Stimulated activated CD4-positive, alpha-beta T cell treated with anti-CD3 and anti-CD28 coated beads, Interleukin-12 subunit alpha, Interleukin-12 subunit beta, amount 100 ng/mL, for 24 hours (primary cell): ENCODE measurements at places on chromosomes 11 and 22.

DNA sequence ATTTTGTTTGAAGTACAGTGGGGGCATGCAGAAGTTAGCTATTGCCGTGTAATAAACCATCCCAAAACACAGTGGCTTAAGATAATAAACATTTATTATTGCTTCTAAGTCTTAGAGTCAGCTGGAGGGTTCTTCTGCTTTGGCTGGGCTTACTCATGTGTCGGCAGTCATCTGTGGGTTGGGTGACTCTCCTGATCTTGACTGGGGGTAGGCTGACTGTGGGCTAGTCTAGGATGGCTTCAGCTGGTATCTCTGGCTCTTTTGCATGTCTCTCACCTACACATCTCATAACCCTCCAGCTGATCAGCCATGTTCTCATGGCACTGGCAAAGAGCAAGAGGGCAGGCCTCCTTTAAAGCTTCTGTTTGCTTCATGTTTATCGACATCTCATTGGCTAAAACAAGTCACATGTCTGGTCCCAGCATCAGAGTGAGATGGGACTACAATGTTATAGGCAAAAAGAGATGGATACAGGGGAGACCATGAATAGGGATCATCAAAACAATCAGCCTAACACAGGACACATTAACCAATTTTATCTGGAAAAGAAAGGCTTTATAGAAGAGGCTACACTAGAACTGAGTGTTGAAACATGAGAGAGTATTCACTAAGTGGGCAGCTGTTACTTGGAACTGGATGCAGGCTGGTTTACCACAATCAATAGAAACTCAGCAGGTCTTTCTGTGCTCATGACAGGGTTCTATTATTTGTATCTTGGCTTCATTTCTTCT is 5.1 kb downstream of the LRRC51 start:
- DNase-seq: no peak

DNA sequence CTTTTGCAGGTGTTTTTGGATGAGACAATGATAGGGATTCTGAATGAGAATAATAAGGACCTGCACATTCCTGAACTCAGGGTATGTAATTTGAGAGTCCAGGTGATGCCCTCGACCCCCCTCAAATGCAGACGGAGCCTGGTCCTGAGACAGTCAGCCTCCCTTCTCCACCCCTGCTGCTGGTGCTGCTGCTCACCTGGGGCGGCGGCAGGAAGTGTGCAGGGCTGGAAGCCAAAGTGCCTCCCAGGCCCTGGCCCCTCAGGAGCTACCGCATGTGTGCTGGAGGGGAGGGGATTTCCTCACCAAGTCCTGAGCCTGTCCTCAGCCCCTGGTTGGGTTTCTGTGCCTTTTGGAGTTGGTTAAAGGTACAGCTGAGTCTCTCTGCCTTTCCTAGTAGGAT is 19.0 kb upstream of the GLB1L2 start:
- DNase-seq: no peak

- no peak for DNase-seq
Measured at GRCh38 chr22:42184852-42185251, 54.2 kb upstream of the CYP2D6 start.

- DNase-seq: no peak
Measured at GRCh38 chr11:124817036-124817435, 16.8 kb upstream of the MSANTD2 start.

DNA sequence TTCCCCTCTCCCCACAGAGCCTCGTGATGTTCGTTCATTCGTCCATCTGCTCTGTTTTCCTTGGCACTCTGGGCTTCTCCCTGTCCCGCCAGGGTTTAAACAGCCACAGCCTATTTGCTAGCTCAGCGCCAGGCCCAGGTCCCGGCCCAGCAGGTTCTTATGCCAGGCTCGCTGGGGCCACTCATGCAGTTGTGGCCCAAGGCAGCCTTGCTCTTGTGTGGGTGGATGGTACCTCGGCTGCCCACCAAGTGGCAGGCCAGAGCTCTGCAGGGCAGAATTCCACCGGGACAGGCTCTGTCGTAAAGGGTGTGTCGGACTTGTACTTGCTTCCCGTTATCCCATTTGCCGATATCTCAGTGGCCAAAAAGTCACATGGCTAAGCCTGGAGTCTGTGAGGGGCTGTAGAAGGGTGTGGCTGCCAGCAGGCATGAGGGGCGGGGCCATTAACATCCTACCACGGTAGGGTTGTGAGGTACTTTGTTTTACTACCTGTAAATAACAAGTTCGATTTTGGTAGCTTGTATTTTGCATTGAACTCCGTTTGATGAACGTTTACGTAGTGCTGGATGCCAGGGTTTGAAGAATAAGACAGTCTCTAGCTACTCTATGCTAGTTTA is 7.9 kb downstream of the FAM118A start:
- DNase-seq: no peak

DNA sequence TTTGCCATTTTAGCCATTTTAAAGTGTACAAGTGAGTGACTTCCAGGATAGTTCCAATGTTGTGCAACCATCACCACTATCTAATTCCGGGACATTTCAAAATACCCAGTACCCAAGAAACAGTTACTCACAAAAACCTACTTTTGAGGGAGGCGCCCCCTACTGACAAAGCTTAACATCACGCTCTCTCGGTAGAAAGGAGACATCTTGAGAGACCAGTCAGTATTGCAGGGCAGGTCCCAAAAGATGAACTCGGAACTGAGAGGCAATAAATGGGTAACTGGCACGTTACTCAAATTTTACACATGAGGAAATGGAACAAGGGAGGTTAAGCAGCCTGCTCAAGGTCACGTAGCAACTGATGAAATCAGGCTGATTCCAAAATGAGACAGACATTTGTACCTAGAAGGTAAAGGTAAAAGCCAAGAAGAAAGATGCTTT is 50.0 kb upstream of the POU2AF1 start:
- peak; percentile 74 for DNase-seq

DNA sequence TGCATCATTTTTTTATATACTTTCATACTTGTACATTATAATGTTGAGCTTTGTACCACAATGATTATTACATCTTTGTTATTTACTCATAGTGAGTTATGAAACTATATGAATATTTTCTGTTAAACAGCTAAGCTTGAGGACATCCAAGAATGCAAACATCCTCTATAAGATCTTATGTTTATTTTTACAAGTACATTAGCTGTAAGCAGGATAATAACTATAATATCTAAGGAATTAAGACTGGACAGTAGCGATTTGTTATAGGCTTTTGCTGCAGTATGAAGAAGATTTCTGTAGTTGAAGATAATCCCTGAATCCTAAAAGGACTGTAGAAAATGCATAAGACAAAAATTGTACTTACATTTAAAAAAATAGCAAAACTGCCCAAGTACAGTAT is 176.0 kb downstream of the METTL15 start:
- no peak for DNase-seq

- DNase-seq: no peak
Measured at GRCh38 chr22:39315389-39315788, 4.0 kb downstream of the RPL3 start.

GRCh38 chr11:37506531-37506930 is 908.5 kb upstream of the RAG2 start:
- DNase-seq: no peak

GRCh38 chr11:70647188-70648166 is 249.1 kb downstream of the CTTN start:
- DNase-seq: no peak

- no peak for DNase-seq
Measured at GRCh38 chr11:126927623-126928022, 72.9 kb downstream of the KIRREL3 start.

DNA sequence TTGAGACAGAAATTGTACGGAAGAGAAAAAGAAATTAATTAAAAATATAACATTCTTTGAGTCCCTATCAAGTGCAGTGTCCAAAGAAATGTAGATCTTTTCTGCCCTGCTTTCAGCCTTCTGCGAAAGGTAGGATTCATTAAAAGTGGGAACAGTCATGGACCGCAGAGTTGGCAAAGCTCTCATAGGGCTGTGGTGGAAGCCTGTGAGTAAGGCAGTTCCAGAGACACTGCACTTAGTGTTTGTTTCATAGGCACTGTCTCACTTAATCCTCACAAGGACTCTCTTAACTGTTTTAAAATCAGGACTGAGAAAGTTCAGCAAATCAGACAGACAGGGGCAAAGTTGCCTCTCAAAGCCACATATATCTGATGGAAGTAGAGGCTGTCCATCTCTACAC is 5.5 kb downstream of the MRGPRX2 start:
- no peak for DNase-seq

DNA sequence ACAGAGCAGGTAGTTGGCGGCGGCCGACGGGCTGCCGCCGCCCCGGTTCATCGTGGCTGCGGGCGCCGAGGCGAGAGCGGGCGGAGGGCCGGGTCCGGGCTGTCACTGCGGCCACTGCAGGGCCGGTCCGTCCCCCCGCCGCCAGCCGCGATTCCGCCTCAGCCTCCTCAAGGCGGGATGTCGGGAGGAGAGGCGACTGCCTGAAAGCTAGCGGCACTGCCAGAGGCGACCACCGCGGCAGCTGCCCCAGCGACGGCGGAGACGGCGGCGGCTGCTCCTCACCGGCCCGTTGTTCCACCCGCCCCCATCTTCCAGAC is 234 bp downstream of the SESN3 start:
- DNase-seq: no peak

- no peak for DNase-seq
Measured at GRCh38 chr11:117820071-117820470, 4.5 kb downstream of the FXYD2 start.

- no peak for DNase-seq
Measured at GRCh38 chr11:91966368-91966767, 258.2 kb upstream of the FAT3 start.

GRCh38 chr11:121414141-121414913 is 37.8 kb upstream of the SORL1 start:
- no peak for DNase-seq

DNA sequence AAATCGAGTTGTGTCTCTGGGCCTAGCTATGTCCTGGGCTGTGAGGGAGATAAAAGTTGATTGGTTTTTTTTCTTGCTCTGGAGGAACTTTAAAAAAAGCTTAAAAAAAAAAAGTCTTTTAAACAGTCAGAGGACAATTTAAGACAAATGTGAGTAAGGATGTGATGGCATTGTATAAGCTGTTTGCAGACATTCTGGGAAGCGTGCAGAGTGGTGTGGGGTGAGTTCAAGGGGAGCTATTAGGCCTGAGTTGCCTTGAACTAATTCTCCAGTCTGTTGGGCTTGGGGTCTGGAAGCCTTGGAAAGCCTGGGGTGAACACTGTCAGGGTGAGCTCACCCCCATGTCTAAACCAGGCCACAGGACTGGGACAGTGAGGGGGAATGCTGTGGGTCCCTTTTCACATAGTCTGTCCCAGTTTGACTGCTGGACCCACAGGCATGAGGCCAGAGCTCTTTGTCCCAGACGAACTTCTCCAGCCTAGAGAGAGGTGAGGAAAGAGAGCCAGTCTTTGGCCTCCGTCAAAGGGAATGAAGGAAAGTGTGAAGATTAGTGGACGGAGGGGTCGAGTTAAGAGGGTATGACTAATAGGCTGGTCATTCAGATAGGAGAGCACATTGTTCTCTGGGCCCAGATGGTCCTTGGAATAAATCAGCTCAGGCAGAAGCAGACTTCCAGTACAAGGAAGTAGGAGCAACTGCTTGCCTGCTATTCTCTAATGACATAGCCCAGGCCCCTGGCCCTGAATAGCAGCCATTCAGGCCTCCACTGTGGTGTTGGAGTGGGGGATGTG is 76.4 kb upstream of the NNMT start:
- no peak for DNase-seq

- no peak for DNase-seq
Measured at GRCh38 chr11:44574610-44575287, 9.3 kb downstream of the CD82 start.

GRCh38 chr11:46102843-46103242 is 18.4 kb downstream of the PHF21A start:
- no peak for DNase-seq

- DNase-seq: no peak
Measured at GRCh38 chr11:70159627-70160570, 43.2 kb upstream of the FADD start.

DNA sequence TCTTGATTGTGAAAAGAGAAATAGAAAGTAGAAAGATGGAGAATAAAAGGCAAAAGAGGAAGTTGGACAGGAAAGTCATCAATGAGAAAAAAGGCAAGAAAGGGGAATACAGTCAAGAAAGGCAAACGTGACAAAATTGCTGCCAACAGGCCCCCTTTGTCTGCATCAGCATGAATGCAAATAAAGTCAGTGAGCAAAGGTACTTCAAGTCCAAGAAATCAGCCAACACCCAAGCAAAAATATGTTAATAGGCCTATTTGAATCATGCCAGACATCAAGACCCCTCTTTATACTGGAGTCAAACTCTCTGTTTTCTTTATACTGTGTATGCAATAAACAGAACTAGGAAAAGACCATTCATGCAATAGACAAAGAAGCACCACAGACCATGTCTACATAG is 34.3 kb downstream of the GUCY1A2 start:
- no peak for DNase-seq

DNA sequence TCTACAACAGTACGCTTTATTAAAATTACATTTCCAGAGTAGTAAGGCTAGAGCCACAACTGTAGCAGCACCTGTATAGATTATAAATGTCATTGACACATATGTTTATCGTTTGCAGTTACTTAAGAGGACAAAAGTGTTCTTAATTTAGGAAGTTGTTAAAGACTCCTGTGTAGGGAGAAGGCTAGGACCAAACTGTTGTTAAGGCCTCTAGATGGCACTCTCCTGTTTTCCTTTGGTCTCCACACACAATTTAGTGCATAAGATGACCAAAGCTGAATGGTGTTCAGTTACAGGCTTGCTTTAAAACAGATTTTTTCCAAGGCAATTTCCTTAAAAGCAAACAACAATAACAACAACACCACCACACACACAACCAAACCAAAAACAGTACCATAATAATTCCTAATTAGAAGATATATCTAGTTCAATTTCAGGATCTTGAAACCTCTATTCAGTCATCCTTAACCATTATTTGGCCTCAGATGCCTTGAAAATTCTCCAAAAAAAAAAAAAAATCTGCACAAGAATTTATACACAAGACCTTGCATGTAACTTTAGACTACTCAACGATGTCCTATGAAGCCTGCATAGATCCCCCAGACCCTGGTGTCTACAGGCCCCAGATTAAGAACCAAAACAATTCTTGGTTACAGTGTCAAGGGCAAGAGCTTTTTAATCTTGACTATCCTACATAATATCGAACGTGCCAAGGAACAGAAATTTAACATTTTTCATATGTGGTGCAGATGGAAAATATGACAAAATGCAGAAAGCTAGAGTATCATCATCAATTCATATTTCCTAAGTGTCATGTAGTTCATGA is 42.6 kb upstream of the APOA1 start:
- DNase-seq: no peak

DNA sequence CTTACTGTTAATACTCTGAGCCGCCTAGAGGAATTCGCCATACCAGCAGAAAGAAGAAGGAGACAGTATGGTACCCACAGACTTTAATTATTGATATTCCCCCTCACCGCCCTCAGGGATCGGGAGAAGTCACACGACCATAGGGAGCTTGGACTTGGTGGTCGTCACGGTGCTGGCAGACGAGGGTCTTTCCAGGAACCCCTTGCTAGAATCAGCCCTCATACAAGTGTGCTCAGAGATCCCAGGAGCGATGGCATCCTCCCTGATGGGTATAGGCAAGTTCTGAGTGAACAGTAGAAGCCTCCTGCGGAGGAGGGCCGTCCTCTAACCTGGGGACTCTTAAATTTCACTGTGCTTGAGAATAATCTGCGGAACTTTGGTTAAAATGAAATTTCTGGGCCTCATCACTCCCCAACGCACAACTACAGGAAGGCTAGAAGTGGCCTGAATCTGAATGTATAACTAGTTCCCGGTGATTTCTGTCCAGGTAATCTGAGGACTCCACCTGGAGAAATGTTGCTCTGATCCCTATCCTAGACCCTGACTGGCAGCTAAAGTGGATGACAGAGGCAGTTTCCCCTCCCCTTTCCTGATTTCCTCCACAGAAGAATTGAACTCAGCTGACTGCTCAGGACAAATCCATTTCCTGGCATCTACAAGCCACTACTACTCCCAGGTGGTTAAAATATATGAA is 4.5 kb downstream of the VSIG2 start:
- no peak for DNase-seq
